ENCODE measurements at places on chromosomes 1 and 21. TPM values are rescaled to one million over a fixed set of nuclear protein-coding genes. Genes with fewer than 3 reads are reported as not detected.

Gene ITGB2
- 0.14 TPM for polyA plus RNA-seq

Gene RGS13
- not detected for polyA plus RNA-seq

Gene COL16A1
- 65.2 TPM for polyA plus RNA-seq

Gene INSRR
- polyA plus RNA-seq, result not detected

Gene C1QC
- polyA plus RNA-seq, result not detected

Gene AJAP1
- polyA plus RNA-seq, result 0.03 TPM

Gene DYNLT4
- not detected for polyA plus RNA-seq

Gene SYPL2
- 0.65 TPM for polyA plus RNA-seq

Gene TMEM125
- polyA plus RNA-seq, result 0.10 TPM

Gene CCDC27
- not detected for polyA plus RNA-seq

Gene DNAH14
- 3.6 TPM for polyA plus RNA-seq

Gene NHLH1
- 0.26 TPM for polyA plus RNA-seq

Gene ITLN1
- polyA plus RNA-seq, result not detected

Gene TIMM17A
- 80.4 TPM for polyA plus RNA-seq

Gene FCRL6
- not detected for polyA plus RNA-seq

Gene VPS13D
- 9.0 TPM for polyA plus RNA-seq

Gene SIPA1L2
- polyA plus RNA-seq, result 7.1 TPM

Gene DISP3
- polyA plus RNA-seq, result 0.05 TPM

Gene TBX15
- polyA plus RNA-seq, result not detected

Gene THEMIS2
- polyA plus RNA-seq, result 4.9 TPM

Gene GSTM5
- polyA plus RNA-seq, result 1.2 TPM

Gene ITLN2
- polyA plus RNA-seq, result not detected

Gene OLFML2B
- polyA plus RNA-seq, result 0.80 TPM
